ENCODE measurements at places on chromosomes 1 and 21. TPM values are rescaled to one million over a fixed set of nuclear protein-coding genes. Genes with fewer than 3 reads are reported as not detected.

Gene PDC
- total RNA-seq = not detected

Gene CCDC17
- 9.4 TPM for total RNA-seq

Gene TLR5
- 1.2 TPM for total RNA-seq

Gene GNG4
- total RNA-seq = not detected

Gene HIPK1
- total RNA-seq = 138 TPM

Gene KCND3
- not detected for total RNA-seq

Gene LEPR
- total RNA-seq = 3.3 TPM

Gene KCNT2
- not detected for total RNA-seq

Gene PRELP
- not detected for total RNA-seq

Gene OR2T6
- total RNA-seq = not detected

Gene CFHR1
- total RNA-seq = not detected

Gene ESRRG
- not detected for total RNA-seq

Gene DFFB
- 20.6 TPM for total RNA-seq

Gene VCAM1
- not detected for total RNA-seq

Gene NEXN
- 0.26 TPM for total RNA-seq

Gene KIRREL1
- not detected for total RNA-seq

Gene RNF223
- not detected for total RNA-seq

Gene HCRTR1
- total RNA-seq = not detected

Gene PLA2G2D
- not detected for total RNA-seq

All from naive thymus-derived CD8-positive, alpha-beta T cell (primary cell).